NCI-H1694 (cell line): ENCODE measurements at places on chromosomes 11 and 22.

GRCh38 chr22:29205252-29205593 lies 473 bp upstream of the EMID1 start:
- DNase-seq: no peak

- no peak for DNase-seq
Observed at GRCh38 chr11:47905358-47906059, 57.4 kb upstream of the NUP160 start.

- DNase-seq: no peak
Observed at GRCh38 chr11:108912581-108912980, 247.7 kb downstream of the DDX10 start.

DNA sequence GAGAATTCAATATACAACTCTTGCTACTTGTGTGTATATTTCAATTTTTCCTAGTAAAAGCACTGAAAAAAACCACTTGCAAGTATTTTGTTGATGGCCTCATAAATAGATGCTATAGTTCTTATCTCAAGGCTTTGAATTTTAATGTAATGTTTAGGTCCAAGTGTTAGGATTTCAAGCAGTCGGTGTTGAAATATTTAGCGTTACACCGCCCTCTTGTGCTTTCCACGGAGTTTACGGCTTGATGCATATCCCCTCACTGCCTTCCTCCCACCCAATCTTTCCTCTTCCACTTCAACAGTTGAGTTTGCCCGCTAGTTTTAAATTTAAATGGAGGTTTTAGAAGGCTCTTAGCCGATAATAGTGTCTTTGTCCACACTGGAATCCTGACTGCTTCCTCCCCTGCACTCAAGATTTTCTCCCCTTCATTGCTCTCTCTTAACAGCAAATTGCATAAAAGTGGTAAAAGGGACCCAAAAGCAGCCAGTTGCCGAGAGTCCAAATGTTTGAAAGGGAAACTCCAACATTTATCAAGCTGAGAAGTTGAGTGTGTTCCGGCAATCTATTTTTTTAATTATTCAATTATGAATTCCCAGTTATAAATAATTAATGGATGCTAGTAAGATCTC lies 25.9 kb upstream of the HTATIP2 start:
- DNase-seq: peak; percentile 53
